ENCODE measurements at places on chromosomes 4 and X.

GRCh38 chr4:139540161-139540560 lies 15.9 kb downstream of the SETD7 start:
- DNase-seq: no peak

DNA sequence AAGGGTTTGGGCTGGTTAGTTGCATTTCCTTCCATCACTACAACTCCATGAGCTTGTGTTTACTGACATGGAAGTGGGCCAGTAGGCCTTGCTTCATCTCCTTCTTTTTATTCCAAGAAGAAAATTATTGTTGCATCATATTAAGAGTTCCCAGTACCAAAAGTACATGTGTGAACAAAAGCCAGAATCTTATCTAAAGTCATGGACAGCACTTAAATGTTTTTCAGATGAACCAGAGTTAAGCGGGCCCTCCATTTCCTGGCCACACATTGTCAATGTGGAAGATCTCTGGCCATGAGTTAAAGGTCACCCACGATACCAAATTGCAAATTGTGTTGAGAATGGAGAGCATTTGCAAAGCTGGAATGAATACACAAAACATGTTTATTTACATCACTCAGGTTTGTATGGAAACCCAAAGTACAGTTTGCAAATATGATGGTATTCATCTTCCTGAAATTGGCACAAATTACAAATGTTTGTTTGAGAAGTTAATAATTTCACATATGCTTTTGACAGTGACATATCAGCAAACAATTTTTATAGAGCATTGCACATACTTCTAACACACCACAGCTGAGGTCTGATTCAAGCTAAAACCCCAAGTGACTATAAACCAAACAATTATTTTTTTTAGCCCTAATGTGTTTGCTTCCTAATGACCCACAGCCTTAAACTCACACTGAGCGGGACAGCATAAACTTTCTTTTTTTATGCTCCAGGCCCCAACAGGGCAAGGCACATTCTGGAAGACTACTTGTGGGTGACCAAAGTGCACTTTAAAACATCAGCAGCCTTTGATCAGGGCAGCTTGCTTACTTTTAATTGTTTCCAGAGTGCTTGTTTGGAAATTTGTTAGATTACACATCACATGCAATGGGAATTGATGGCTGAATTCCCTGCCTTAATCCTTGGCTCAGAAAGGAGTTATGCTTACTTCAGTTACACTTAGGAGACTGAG lies 502.9 kb upstream of the SLIT2 start:
- DNase-seq: peak; percentile 93

GRCh38 chr4:53574528-53574927 lies 16.8 kb downstream of the LNX1 start:
- DNase-seq: no peak

DNA sequence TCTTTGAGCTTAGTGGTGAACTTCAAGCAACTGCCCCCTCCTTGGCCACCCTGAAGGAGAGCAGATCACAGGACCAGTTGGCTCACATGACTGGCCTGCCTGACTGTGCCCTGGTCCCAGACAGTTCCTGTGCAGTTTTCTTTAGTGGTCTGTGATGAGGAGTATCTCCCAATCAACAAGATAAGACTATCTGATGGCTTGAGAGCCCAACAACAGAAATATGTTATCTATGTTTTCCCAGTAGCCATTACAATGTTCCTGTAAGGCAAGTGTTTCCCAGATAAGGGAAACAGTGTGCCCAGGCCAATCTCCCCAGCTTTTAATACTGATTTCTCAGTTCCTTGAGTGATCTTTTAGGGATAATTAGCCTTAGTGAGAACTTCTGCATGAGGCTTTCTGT lies 14.2 kb upstream of the TIMM8A start:
- no peak for DNase-seq

GRCh38 chr4:18934197-18934596 lies 912.6 kb upstream of the LCORL start:
- no peak for DNase-seq

- no peak for DNase-seq
Observed at GRCh38 chrX:94051926-94052325, 377.9 kb downstream of the FAM133A start.

- no peak for DNase-seq
Observed at GRCh38 chr4:84956014-84956413, 10.5 kb downstream of the WDFY3 start.

DNA sequence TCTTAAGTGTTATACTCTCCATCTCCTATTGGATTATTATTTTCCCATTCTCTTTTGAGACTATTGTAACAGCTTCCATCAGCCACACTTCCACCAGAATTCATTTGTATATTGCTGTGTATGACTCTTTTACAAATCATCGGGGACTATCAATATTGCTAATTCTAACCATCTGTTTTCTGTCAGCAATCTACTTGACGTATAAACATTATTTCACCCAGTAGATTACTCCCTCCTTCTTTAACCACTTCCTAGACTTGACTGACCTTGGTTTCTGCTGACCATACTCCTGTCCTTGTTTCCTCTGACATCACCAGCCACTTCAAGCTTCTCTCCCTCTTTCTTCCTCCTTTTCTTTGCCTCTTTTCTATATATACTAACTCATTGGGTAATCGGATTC lies 402.9 kb downstream of the PCDH18 start:
- DNase-seq: peak; percentile 17

DNA sequence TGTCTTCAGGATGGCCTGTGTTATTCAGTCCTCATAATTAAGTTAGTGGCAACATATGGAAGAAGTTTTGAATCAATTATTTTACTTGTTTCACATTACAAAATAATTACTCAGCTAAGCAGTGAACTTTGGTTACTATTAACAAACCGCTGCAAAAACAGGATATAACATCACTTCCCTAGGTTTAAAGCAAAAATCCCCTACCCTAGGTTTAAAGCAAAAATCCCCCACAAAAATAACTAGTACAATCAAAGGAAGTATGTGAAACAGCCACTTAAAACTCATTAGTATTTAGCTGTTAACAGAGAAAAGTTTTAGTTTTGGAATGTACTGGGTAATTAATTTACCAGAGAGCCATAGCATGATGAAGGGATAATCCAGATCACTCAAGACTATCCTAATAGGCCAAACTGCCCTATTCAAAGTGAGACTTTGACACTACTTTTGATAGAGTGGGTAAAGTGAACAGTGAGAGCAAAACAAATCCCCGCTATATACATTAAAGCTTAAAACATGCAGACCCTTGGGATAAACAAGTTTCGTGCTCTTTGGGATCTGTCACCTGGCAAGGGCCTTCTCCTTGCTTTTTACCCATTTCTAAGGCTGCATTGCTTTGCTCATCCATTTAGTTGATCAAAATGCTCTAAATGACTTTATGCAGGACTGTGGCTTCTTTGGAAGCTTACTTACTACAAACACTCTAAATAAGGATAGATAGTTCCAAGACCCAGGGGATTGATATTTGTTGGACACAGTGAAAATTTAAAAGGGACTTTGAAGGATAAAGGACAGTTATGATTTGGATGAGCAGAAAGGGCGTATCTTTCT lies 36.4 kb upstream of the GPR174 start:
- DNase-seq: peak; percentile 20

- no peak for DNase-seq
Observed at GRCh38 chr4:144902614-144903013, 195.4 kb downstream of the ANAPC10 start.

- DNase-seq: no peak
Observed at GRCh38 chr4:3486541-3487540, 23.7 kb downstream of the DOK7 start.

DNA sequence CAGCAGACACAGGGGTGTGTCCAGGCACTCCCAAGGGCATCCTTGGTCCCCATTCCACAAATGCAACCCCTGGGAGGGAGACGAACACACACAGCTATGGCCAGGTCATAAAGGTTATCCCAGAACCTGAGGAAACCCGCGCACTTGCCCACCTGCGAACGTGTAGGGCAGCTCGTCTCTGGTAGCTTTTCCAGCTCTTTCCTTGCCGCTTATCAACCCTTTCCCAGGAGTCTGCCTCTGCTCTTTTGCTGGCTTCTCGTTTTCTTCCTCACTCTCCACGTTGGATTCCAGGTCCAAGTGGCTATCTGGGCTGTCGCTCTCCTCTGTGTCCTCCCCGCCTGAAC lies 13.5 kb downstream of the NOP14 start:
- no peak for DNase-seq

- DNase-seq: no peak
Observed at GRCh38 chr4:100790836-100791615, 273.2 kb upstream of the EMCN start.

- peak; percentile 54 for DNase-seq
Observed at GRCh38 chr4:135240796-135241195, 1039.2 kb upstream of the PABPC4L start.

GRCh38 chrX:2316534-2316933 lies 184.2 kb downstream of the DHRSX start:
- DNase-seq: no peak

- no peak for DNase-seq
Observed at GRCh38 chrX:129318375-129318774, 204.9 kb downstream of the SMARCA1 start.

Data from fibroblast of gingiva (primary cell).